ENCODE measurements at places on chromosomes 3 and 15. TPM values are rescaled to one million over a fixed set of nuclear protein-coding genes. Genes with fewer than 3 reads are reported as not detected.

The CPEB1 gene
- total RNA-seq: 32.7 TPM

The DUOX1 gene
- not detected for total RNA-seq

The KNL1 gene
- 16.1 TPM for total RNA-seq

The IL17RB gene
- total RNA-seq: 2.4 TPM

The CHL1 gene
- not detected for total RNA-seq

The CD96 gene
- total RNA-seq: not detected

The SOX14 gene
- total RNA-seq: not detected

The SLC51A gene
- not detected for total RNA-seq

The WDR93 gene
- not detected for total RNA-seq

The AGBL1 gene
- total RNA-seq: not detected

The CD276 gene
- total RNA-seq: 139 TPM

The TBC1D23 gene
- total RNA-seq: 39.4 TPM

The KBTBD12 gene
- total RNA-seq: not detected

The TMEM115 gene
- 18.7 TPM for total RNA-seq

The VIPR1 gene
- not detected for total RNA-seq

The SH2D7 gene
- total RNA-seq: not detected

The CSNK1G1 gene
- total RNA-seq: 12.7 TPM

The ACKR4 gene
- 3.9 TPM for total RNA-seq

The LNP1 gene
- 7.8 TPM for total RNA-seq

The PLD1 gene
- 2.8 TPM for total RNA-seq

The PEX5L gene
- not detected for total RNA-seq

The STARD9 gene
- total RNA-seq: 0.10 TPM

The UBA5 gene
- total RNA-seq: 40.5 TPM

The SELENOT gene
- 174 TPM for total RNA-seq

The LRRN1 gene
- not detected for total RNA-seq

The CYP8B1 gene
- total RNA-seq: not detected

The ACKR2 gene
- total RNA-seq: not detected

The SCAMP5 gene
- total RNA-seq: 3.4 TPM

The MYRIP gene
- total RNA-seq: 1.9 TPM

The DENND6A gene
- total RNA-seq: 17.8 TPM

The RPP25 gene
- 19.0 TPM for total RNA-seq

The IL12A gene
- 16.2 TPM for total RNA-seq

The TMEM158 gene
- 17.0 TPM for total RNA-seq

The TMEM266 gene
- not detected for total RNA-seq

The ADCY5 gene
- total RNA-seq: not detected

The SCAPER gene
- total RNA-seq: 17.0 TPM

The PP2D1 gene
- not detected for total RNA-seq

The HTR3E gene
- not detected for total RNA-seq

The INSYN1 gene
- 15.2 TPM for total RNA-seq
